Right renal cortex interstitium (tissue), 3 donors: ENCODE measurements at places on chromosomes 1 and 21. TPM values are rescaled to one million over a fixed set of nuclear protein-coding genes. Genes with fewer than 3 reads are reported as not detected.

The TENT5C gene
- 3.2 TPM for polyA plus RNA-seq

The FLG gene
- polyA plus RNA-seq, result 2.2 TPM

- no peak for DNase-seq
Observed at GRCh38 chr1:30712583-30712982, 10.8 kb downstream of the MATN1 start.

DNA sequence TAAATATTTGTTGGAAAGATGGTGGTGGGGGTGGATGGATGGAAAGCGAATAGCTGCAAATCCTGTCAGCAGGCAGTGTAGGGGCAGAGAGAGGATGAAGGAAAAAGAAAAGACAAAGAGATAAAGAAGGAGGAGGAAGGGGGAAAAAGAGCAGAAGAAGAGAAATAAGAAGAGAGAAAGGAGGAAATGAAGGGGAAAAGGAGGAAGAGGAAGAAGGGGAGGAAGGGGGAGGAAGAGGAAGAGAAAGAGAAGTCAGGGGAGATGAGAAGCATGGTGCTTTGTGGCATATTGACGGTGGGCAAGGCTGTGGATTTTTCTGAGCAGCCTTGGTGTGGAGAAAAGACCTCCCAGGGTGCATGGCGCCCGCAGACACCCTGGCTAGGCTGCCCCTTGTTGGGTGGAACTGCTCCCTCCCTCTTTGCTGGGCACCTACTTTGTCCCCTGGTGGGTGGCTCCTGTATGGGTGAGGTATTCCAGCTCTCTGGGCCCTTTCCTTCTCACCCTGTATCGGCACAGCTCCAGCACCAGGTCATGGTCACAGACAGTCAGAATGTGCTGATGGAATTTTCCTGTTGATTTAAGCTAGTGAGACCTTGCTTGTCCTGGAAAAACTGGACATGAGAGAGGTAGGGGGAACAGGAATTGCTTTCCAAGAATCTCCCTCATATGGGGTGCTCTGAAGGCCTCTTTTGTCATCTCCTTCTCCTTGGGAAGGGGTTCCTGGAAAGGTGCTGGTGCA lies 45.7 kb upstream of the TLR5 start:
- DNase-seq, result no peak

DNA sequence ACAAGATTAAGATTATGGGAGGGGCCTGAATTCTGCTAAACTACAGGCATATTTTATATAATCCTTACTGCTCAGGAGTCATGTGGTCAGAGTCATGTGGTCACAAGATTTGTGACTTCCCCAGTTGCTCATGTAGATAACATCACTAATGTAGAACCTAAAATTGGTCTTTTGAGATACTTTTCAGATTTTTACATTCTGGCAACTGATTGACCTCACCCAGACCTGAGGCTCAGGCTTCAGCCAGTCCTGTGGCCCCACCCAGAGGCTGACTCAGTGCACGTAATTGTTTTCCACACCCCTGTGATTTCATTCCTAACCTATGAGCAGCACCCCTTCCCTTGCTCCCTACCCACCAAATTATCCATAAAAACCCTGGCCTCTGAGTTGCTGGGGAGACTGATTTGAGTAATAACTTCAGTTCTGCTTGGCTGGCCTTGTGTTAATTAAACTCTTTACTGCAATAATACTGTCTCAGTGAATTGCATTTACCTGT lies 41.7 kb upstream of the ZNF326 start:
- DNase-seq, result no peak

DNA sequence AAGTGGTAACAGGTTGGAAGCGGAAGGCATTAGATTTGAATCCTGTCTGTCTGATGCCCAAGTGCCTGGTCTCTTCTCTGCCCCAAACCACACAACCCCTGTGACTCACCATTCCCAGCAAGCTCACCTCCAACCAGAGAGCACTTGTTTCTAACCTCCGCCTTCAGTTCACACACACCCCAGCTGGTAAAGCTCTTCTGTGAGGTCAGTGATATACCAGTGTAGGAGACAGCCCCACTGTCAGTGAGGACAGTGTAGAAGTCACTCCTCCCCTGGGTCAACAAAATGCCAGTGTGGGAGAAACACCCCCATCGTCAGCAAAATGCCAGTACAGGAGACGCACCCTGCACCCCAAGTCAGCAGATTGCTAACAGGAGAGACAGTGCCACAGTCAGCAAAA lies 2.6 kb downstream of the RIMS3 start:
- DNase-seq, result no peak
